ENCODE measurements at places on chromosomes 4 and X.

DNA sequence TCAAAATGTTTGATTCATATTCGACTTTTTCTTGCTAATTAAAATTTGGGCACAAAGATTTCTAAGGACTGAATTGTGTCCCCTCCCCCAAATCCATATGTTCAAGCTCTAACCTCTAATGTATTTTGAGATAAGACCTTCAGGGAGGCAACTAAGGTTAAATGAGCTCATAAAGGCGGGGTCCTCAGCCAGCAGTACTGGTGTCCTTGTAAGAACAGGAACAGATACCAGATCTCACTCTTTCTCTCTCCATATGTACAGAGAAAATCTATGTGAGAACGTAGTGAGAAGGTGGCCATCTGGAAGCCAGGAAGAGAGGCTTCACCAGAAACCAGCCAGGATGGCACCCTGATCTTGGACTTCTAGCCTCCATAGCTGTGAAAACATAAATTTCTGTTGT lies 116.9 kb downstream of the VEGFC start:
- no peak for DNase-seq

DNA sequence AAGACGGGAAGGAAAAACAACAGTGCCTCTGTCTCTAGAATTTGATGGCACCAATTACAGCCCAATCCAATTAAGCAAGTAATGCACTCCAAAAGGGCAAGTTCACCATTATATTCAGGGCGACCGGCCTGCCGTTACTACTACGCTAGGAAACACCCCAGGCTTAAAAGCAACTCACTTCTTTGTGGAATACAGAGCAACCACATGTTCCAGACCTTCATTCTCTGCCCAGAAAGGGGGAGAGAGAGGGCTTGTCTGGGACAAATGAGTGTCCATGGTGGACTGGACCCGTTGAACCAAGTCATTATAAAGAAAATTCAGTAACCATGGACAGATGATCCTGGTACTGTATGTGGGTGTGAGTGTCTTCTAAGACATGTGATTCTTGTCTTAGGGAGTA lies 1.6 kb downstream of the KDR start:
- DNase-seq: no peak

DNA sequence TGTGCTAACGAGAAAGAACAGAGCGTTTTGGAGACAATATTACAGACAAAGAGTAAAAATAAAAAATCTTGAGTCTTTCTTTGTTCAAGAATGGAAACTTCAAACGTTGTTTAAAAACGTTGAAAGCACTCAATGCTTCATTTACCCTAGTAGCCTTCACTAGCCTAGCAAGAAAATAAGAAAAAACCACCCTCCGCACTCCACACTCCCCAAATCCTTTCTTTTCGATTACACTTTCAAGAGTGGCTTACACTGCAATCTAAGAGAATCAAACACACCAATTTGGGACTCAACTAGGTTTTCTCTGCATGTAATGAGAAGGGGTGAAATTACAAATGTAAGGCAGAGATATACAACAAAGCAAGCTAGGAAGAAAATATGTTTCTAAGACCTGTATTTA lies 4.7 kb downstream of the TMSB4X start:
- DNase-seq: no peak

GRCh38 chrX:41670112-41670511 lies 18.7 kb upstream of the GPR34 start:
- DNase-seq: no peak

DNA sequence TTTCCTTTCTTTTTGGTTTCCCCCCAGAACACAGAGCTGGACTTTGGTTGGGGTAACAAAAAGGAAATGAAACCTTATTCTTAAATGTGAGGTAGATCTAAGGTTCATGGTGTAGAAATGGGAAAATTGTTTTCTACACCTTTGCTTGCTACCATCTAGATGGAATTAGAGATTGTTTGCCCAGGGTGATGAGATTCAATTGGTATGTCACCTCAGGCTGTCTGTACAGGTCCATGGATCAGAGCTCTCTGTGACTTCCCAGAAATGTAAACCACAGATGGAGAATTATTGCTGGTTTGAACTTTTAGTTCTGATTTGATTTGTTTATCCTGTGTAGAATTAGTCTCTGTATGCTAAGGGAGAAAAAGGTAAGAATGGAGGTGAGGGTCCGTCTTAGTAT lies 146.7 kb downstream of the PCDH7 start:
- DNase-seq: no peak

GRCh38 chr4:82728301-82728700 lies 70.3 kb downstream of the SCD5 start:
- peak; percentile 63 for DNase-seq

- DNase-seq: no peak
Observed at GRCh38 chrX:18983666-18984380, at the start of gene PHKA2. Gene PHKA2 (minus strand): TSS chrX:18984114. CDS start chrX:18983932, 182 bp downstream.

DNA sequence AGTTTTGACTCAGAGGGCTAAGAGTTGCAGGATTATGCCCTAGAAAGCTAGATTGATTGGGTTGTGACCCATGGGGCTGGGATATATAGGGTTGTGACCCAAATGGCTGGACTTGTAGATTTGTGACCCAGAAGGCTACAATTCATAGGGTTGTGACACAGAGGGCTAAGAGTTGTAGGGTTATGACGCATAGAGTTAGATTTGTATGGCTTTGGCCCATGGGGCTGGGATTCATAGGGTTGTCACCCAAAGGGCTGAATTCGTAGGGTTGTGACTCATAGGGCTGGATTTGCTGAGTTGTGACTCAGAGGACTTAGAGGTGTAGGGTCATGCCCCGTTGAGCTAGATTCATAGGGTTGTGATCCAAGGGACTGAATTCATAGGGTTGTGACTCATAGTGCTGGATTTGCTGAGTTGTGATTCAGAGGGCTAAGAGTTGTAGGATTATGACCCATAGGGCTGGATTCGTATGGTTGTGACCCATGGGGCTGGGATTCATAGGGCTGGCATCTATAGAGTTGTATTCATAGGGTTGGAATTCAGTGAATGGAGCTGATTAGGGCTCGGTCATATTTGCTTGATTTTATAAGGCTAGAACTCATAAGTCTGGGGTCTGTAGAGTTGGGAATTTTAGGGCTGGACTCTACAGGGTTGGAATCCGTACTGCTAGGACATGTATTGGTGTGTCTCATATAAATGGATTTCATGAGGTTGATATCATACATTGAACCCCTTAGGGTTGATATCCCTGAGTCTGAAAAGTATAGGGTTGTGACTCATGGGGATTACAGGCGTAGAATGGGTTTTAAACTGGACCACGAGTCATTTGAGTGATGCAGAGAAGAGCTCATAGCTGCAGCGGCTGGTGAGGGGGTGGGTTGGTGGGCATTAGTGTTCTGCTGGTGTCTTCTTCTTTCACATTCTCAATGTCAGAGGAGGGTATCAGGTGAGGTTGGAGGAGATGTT lies 125.7 kb downstream of the CRLF2 start:
- no peak for DNase-seq

- DNase-seq: peak; percentile 45
Observed at GRCh38 chrX:19543951-19544381, 28.7 kb upstream of the MAP3K15 start.

DNA sequence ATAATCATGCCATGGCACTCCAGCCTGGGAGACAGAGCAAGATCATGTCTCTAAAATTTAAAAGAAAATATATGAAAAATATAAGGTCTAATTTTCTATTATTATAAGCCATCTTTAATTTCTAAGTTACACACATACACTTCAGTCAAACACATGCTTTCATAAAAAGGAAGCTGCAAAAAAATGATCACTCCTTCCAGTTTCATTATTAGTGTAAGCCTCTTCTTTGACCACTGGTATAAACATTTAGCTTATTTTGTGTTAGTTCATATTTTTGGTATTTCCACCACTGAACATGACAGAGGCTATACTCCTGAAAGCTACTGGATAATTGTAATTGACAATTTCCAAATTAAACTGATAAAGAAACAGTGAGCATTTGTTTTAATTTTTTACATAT lies 163.3 kb upstream of the USP38 start:
- peak; percentile 82 for DNase-seq

- no peak for DNase-seq
Observed at GRCh38 chrX:45435481-45435880, 234.8 kb upstream of the DIPK2B start.

DNA sequence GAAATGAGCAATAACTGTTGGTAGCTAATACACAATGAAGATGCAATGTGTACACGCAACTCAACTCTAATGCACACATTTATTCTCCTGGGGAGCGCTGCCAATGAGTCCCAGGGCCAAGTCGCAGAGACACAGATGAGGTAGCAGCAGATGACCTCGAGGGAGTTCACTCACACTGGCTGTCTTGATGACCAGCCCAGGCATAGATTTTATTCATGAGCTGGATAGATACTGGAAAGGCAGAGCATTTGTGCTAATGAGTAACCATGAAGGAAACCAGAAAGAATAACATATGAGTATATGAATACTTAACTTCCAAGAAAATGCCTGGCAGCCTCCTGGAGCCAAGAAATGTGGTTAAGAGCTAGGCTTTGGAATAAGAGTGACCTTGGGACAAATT lies 42.3 kb downstream of the RASL11B start:
- DNase-seq: no peak

DNA sequence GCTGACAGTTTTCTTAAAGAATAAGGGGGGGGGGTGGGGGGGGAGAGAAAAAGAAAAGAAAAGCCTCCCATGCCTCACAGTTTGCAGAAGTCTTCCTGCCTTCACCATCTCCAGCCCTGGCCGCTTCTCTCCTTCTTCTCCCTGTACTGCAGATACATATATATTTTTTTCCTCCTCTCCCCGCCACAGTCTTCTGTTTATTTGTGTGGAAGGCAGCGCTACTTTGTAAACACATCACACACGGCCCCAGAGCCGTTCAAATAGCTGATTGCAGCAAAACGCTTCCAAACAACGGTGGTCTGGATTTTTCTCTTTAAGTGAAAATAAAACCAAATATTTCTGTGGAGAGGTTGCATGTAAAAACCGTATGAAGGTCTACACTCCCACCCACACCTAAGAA lies 732 bp downstream of the NLGN4X start:
- no peak for DNase-seq

GRCh38 chr4:16864199-16864598 lies 34.2 kb downstream of the LDB2 start:
- no peak for DNase-seq

GRCh38 chrX:39788521-39788920 lies 309.2 kb downstream of the BCOR start:
- peak; percentile 53 for DNase-seq

GRCh38 chr4:73734530-73735001 lies 5.8 kb upstream of the CXCL8 start:
- DNase-seq: no peak

GRCh38 chrX:71532078-71532752 lies 689 bp upstream of the OGT start:
- DNase-seq: peak; percentile 51

- DNase-seq: no peak
Observed at GRCh38 chrX:71216485-71216884, 6.5 kb upstream of the GJB1 start.

DNA sequence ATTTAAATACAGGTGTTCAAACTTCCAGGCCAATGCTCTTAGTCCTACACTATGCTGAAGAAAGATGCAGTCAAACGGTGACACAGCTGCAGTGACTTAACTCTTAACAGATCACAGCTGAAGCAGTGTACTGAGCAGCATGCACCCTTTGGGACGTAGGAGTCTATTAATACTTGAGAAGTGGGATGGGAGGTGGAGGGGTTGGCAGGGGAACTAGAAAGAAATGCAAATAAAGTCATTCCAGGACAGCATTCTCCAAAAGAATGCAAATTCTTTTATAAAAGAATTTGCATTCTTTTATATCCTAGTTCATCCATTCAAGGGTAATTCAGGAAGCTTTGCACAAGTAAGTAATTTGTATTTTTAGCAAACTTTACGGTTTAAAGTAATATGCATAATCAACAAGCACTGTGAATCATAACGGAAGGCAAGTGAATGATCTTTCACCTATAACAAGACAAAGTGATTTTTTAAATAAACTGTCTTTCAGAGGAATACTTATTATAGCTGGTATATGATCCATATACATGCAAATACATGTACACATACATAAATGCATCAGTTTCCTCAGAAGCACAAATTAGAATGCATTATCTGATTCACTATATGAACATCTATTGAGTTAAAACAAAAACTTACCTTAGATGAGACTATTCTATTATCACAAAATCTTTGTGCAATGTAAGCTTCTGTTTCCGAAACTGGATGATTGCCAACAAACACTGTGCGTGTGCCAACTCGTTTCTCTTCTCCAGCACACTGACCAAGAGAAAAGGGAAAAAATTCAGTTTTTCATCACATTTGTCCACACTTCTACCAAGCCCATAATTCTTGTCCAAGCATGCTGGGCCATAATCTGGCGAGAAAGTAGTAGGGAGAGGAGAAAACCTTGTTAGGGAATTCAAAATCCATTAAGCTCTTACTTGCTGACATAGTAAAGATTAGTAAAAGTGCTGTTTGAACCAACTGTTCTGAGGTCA lies 106.5 kb downstream of the ATP11C start:
- no peak for DNase-seq

DNA sequence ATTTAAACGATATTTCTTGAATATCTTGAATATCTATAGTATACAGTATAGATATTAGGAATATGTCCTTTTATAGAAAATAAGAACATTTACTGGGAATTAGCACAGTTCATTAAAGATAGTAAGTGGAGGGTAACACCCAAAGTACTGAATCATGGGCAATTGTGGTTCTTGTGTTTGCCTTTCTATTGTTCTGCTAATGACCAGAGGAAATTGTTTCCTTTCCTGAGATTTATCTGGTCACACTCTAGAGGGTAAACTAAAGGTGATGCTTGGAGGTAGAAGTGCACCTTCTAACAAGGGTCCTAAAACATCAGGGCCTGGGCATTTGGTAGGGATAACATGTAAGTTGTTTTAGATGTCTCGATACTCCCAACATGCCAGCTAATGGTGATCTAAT lies 241.3 kb upstream of the SFRP2 start:
- DNase-seq: no peak

GRCh38 chr4:52799813-52800212 lies 48.6 kb upstream of the ERVMER34-1 start:
- DNase-seq: no peak

GRCh38 chrX:32195611-32196010 lies 1015.7 kb downstream of the DMD start:
- no peak for DNase-seq

GRCh38 chrX:114635986-114636385 lies 52.1 kb downstream of the HTR2C start:
- no peak for DNase-seq

GRCh38 chr4:7382634-7383014 lies 52.1 kb downstream of the PSAPL1 start:
- DNase-seq: no peak

- no peak for DNase-seq
Observed at GRCh38 chr4:138111462-138112000, 130.6 kb downstream of the SLC7A11 start.

GRCh38 chrX:40987413-40987812 lies 97.8 kb upstream of the USP9X start:
- DNase-seq: no peak

- no peak for DNase-seq
Observed at GRCh38 chr4:155629956-155630355, 36.7 kb upstream of the GUCY1A1 start.

DNA sequence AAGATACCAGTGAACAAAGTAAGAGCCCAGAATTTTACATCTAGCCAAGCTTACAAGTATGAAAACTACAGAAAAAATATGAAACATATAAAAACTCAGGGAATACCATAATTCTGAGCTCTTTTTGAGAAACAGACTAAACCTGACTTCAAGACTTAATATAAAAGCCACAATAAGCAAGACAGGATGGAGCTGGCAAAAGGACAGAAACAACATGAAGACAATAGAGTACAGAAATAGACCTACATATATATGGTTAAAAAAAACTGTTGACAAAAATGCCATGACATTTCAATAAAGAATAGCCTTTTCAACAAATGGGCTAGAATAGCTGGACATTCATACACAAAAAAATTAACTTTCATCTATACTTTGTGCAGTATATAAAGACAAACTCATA lies 49.4 kb downstream of the UBA6 start:
- no peak for DNase-seq

Data from inflammatory macrophage (primary cell).